ENCODE measurements at places on chromosomes 1 and 21. TPM values are rescaled to one million over a fixed set of nuclear protein-coding genes. Genes with fewer than 3 reads are reported as not detected.

DNA sequence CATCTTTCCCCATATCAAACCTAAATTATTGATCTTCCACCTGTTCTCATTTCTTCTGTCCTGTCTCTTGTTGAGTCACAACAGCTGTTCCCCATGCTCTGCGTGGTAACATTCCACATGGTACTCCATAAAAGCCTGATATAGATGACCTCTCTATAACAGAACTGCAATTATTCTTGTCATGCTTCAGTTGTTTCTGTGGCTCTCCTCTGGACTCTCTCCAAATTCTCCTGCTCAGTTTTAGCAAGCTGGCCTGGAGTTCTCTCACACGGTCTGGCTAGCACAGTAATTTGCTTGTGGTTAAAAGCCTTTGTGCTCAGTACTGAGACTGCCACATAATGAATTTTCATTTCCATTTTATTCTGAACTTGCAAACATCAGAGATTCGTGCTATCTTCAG is 10.6 kb upstream of the LRRC39 start:
- no peak for DNase-seq

Gene MROH9
- total RNA-seq, result not detected

Gene LDLRAP1
- total RNA-seq, result 13.1 TPM

- no peak for DNase-seq
These were observed 5.9 kb downstream of the LRRC8B start for GRCh38 chr1:89530444-89531089.

Gene AHCTF1
- 38.2 TPM for total RNA-seq

GRCh38 chr1:174519844-174520243 is 72.1 kb downstream of the GPR52 start:
- DNase-seq, result no peak

DNA sequence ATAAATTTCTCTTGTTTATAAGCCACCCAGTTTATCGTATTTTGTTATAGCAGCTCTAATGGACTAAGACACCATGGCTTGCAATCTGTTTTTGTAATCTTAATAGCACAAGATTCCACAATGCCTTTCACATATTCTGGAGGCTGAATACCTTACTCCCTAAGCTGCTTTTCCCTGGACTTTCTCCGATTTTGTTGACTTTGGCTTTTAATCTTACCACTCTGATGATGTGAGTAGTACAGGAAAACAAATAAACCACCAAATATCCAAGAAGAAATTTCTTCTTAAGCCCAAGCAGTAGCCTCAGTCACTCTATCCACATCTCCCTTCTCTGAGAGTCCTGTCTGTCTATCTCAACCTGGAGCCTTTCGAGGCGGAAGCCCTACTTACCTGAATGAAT is 838.6 kb downstream of the LTN1 start:
- DNase-seq, result no peak

Gene DCDC2B
- not detected for total RNA-seq

GRCh38 chr1:37465593-37466517 is 8.5 kb upstream of the ZC3H12A start:
- DNase-seq, result no peak

Gene COL24A1
- 0.07 TPM for total RNA-seq

Gene PLA2G2D
- total RNA-seq, result not detected

DNA sequence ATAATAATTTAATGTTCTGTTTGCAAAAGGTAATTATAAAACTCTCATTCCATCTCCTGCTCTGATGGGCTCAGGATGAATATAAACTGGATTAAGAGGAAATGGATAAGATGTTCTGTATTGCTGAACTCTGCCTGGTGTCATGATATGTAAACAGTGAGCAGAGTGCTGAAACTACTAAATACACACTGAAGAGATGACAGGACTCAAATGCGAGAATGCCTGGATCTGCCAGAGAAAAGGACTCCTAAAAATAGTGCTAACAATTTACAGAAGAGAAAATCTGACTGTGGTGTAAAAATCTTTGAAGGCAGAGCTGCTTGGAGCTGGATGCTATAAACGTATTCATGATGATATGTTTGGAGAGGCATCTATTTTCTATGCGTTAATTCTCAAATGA is 303.2 kb downstream of the RWDD3 start:
- no peak for DNase-seq

- DNase-seq, result no peak
These were observed 7.7 kb upstream of the BCL2L15 start for GRCh38 chr1:113895098-113895497.

- peak; percentile 43 for DNase-seq
These were observed 28.4 kb downstream of the RNF11 start for GRCh38 chr1:51264451-51264850.

DNA sequence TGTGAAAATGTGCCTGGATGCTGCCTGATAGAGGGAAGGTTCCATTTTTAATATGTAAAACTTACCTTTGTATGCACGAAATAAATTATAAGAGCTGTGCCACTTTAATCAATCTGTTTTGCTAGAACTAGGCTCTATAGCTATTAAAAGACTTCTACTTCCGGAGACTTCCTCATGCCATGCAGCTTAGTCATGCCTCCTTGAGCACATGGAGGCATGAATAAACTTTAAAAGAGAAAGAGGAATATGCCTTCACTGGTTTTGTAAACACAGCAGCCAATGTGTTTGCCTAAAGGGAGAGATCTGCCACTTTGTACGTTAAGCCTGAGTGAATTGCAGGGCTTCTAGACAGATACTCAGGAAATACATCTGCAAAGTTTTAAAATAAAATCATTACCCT is 604.6 kb downstream of the LRRIQ3 start:
- peak; percentile 24 for DNase-seq

DNA sequence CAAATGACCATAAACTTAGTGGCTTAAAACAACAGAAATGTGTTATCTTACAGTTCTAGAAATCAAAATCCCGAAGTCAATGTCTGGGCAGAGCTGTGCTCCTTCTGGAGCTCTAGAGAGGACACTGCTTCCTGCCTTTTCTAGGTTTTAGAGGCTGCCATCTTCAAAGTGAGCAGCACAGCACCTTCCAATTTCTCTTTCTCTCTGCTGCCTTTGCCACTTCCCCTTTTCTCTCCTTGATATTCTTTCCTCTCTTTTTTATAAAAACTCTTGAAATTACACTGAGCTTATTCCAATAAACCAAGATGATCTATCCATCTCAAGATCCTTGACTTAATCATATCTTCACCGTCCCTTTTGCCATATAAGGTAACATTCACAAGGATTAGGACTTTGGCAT is 616.9 kb downstream of the PLPP3 start:
- no peak for DNase-seq

Gene CHI3L2
- not detected for total RNA-seq

- DNase-seq, result no peak
These were observed 81.0 kb downstream of the MIS18A start for GRCh38 chr21:32197896-32198295.

Gene SPATA1
- total RNA-seq, result 0.95 TPM

- DNase-seq, result no peak
These were observed 30.7 kb downstream of the ITPKB start for GRCh38 chr1:226708342-226708780.

- DNase-seq, result no peak
These were observed 11.1 kb downstream of the ACOT11 start for GRCh38 chr1:54559111-54559548.

DNA sequence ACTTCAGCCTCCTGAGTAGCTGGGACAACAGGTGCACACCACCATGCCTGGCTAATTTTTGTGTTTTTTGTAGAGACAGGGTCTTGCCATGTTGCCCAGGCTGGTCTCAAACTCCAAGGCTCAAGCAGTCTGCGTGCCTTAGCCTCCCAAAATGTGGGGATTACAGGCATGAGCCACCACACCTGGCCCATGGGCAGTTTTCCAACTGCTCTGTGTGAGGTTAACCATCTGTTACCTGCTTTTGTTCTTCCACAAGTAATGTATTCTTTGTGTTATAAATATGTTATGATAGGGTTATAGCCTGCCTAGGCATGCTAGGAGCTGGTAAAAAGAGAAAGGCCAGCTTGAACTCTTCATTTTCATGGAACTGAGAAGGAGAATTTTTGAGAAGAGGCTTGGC is 30.7 kb downstream of the TUFT1 start:
- DNase-seq, result no peak

DNA sequence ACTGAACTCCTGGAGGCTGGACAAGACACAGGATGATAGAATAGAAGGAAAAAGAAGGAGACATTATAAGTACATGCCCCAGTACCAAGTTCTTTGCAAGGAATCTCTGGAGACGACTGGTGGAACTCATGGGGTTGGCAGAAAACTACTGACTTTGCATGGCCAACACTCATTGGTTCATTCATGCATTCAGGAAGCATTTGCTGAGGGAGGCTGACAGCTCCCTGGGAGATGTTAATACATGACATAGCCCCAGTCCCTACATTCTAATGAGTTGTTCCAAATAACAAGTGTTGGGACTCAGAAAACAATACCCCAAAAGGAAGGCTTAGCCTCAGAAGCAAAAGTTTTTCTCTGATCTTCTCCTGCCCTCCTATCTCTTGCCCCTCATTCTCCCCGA is 172.8 kb upstream of the IRF2BP2 start:
- DNase-seq, result no peak

GRCh38 chr1:212678456-212679410 is 20.9 kb downstream of the BATF3 start:
- DNase-seq, result no peak

GRCh38 chr1:242057745-242058115 is 58.8 kb upstream of the MAP1LC3C start:
- DNase-seq, result no peak

GRCh38 chr1:101299710-101300109 is 62.9 kb downstream of the S1PR1 start:
- no peak for DNase-seq

Gene TMEM52
- 0.42 TPM for total RNA-seq

Gene CELF3
- total RNA-seq, result not detected
